Right ventricle myocardium superior (tissue), 1 donor: ENCODE measurements at places on chromosomes 5 and 9. TPM values are rescaled to one million over a fixed set of nuclear protein-coding genes. Genes with fewer than 3 reads are reported as not detected.

Gene LMNB1
- 2.6 TPM for total RNA-seq

DNA sequence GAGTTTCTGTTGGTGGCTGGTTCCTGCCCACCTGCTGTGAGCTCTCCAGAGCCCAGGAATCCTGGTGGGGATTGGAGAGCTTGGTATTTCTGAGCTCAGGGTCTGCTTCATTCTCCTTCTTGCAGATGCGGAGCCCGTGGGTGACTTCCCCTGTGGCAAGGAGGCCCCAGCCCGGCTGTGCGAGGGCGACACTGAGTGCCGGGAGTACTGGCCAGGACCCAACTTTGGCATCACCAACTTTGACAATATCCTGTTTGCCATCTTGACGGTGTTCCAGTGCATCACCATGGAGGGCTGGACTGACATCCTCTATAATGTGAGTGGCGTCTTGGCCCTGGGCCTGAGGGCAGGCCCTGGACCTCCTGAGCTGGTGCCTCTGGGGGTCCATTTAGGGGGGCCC lies 39.5 kb downstream of the CACNA1B start:
- DNase-seq, result no peak

GRCh38 chr9:21730899-21731298 lies 71.5 kb upstream of the MTAP start:
- no peak for DNase-seq

Gene ARSI
- total RNA-seq, result 0.38 TPM

Gene HRH2
- total RNA-seq, result 41.2 TPM

- DNase-seq, result no peak
Observed at GRCh38 chr5:64666078-64666477, 24.2 kb upstream of the SHISAL2B start.

DNA sequence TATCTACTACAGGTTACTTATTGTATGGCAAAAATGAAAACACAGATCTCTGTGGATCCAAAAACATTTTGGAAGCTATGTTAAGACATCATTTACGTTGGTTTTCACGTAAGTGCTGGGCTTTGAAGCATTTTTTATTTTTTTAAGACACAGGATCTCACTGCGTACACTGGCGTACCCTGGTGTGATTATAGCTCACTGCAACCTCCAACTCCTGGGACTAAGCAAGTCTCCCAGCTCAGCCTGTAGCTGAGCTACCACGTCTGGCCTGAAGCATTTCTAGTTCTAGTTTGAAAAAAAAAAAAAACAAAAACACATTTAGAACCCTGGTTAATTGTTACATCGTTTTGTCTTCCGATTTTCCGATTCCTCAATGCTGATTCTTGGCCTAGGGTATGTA lies 131.3 kb downstream of the AOPEP start:
- no peak for DNase-seq

Gene SLC25A2
- total RNA-seq, result 0.16 TPM

Gene PALM2AKAP2
- total RNA-seq, result 87.5 TPM

- no peak for DNase-seq
Observed at GRCh38 chr9:7089406-7090193, 331.8 kb downstream of the KDM4C start.

DNA sequence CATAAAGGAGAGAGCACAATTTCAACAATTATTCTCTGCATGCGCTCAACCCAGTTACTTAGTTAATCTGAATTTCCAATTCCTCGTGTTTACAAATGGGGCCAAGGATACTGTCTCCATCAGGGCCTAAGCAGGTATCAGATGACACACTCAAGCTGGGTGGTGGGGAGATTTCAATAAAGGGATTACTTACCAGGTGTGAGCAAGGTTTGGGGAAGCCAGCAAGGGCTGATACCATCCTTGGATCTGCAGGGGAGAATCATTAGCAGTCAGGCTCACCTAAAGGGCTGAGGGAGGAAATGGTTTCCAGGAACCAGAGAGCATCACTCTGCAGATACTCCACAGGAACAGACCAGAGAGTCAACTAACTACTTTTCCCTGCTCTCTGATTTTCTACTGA lies 487.1 kb downstream of the NTRK2 start:
- no peak for DNase-seq

DNA sequence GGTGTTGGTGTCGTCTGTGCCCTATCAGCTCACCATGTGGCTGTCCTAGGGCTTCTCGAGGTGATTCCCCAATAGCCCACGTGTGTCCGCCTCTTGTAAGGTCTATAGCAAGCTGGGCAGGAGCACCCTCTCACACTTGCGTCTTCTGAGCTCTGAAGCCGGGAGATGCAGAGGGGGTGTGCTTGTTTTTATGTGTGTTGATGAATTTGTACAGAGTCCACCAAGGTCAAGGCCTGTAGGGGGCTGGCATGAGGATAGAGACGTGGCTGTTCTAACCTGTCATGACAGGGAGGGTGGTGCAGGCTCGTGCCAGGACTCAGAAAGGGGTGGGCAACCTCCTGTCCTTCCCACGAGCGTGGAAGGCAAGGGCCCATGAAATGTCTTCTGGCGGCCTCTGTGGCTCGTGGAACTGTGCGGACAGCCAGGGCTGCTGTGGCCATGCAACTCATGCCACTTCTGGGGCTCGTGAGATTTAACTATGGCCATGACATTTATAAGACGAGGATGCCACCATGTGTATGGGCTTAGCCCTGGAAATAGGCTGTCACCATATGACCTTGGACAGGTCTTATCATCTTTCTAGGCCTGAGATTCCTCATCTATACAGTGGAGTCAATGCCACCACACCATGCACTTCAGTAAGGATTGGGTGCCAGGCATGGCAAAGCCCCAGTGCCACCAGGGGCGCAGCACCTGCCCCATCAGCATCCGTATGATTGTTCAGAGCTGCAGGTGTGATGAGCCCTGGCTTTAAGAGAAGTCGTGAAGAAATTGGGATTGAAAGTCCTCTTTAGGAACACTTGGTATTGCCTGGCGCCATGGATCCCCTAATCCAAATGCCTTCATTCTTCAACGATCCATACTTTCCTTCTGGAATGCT lies 2.3 kb upstream of the OLFM1 start:
- no peak for DNase-seq

Gene RALGPS1
- total RNA-seq, result 17.7 TPM

Gene KIF4B
- total RNA-seq, result not detected

DNA sequence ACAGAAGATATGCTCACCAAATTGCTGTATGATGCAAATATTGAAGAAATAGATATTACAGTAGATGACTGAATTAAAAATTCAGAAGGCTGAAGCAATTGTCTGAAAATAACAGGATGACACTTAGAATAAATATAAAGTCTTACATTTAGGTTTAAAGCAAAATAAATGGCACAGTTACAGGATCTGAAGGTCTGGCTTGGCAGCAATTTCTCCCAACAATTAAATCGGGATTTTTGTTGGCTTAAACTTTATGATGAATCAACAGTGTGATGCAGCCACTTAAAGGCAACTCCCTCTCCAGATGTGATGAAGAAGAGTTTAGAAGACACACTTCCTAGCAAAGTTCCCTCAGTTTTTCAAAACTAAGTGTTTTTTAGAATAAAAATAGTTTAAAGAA lies 80.5 kb downstream of the NREP start:
- DNase-seq, result no peak

DNA sequence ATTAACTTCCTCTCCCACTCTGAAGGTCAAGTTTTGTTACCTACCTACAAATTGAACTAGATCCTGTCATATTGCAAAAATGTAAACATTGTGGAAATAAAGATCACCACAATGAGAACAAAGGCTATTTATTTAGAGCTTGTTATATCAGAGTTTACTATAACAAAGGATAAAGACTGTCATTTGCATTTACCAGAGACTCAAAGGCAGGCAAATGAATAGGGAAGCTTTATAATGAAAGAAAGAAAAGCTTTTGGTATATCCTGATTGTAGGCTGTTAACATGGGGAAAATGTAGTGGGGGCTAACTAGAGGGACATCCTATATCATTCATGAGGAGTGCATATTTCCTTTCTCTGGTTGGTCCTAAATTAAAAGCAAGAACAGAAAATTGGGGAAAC lies 403.5 kb upstream of the TYRP1 start:
- DNase-seq, result no peak

Gene ZBED3
- total RNA-seq, result 3.8 TPM

Gene SH3TC2
- 16.7 TPM for total RNA-seq

DNA sequence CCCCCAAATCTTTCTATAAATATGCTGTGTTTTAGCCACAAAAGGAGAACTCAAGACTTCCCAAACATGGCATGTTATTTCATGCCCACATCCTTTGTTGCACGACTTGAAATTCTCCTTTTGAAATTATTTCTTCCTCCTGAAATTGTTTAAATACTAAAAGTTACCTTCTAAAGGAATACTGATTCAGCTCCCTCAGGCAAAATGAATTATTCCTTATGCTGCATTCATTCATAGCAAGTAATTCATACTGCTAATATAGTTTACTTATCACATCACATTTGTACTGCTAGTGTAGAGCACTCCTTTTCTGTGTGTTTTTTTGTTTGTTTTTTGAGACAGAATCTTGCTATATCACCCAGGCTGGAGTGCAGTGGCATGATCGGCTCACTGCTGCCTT lies 45.7 kb downstream of the BHMT start:
- DNase-seq, result no peak

- DNase-seq, result no peak
Observed at GRCh38 chr5:96517295-96517694, 84.2 kb upstream of the PCSK1 start.

DNA sequence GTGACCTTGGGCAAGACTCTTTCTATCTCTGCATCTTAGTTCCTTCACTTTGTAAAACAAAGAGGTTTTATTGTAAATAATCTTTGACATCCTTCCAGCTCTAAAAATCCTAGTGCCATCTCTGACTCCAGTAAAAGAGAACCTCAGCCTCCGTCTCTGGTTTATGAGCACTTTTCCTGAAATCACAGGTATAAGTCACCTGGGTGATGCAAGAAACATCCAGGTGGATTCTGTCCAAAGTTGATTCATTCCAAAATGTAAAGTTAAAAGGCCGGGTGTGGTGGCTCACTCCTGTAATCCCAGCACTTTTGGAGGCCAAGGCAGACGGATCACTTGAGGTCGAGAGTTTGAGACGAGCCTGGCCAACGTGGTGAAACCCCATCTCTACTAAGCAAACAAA lies 21.1 kb upstream of the UBAP2 start:
- DNase-seq, result no peak

Gene FAM81B
- 18.8 TPM for total RNA-seq

- no peak for DNase-seq
Observed at GRCh38 chr5:81418606-81419005, 24.7 kb upstream of the ACOT12 start.

Gene GDNF
- not detected for total RNA-seq

Gene GABRA1
- not detected for total RNA-seq

Gene S100Z
- total RNA-seq, result not detected

DNA sequence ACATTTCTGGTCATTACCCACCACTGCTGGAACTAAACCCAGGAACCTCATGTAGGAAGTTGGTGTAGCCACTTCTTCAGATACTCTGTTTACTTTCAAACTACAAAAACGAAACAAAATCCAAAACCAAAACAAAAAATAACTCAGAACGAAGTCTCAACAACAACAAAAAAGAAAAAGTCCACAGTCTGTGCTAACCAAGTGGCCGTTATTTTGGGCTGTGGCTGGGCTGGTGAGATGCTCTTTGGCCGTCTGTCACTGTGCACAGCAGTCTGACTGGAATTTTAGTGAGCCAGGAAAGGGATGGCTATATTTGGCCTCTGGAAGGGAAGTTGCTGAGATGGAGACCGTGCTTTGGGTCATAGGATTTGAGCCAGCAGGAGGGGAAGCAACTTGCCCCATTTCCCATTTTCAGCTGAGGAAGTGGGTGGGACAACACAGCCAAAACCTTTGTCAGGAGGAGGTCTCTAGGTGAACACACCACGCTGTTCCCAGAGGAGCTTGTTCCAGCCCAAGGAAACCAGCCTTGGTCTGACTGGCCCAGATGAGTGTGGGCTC lies 334.1 kb downstream of the ZSWIM6 start:
- DNase-seq, result no peak

Gene ZNF883
- 5.7 TPM for total RNA-seq

DNA sequence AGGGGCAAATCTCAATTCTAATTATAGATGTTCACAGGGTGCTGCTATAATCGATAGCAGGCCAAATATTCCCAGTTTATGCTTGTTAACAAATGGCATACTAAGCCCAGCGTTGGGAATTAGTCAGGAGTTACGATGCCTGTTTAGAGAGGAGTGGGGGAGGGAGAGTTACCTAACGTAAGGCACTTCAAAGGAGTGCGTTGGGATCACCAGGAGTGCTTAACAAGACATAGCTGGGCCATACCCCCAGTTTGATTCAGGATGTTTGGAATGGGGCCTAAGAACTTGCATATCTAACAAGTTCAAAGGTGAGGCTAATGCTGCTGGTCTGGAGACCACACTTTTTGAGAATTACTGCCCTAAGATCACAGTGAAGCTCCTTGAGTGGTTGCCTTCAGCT lies 14.5 kb upstream of the SRP19 start:
- no peak for DNase-seq

Gene DDX4
- total RNA-seq, result not detected

DNA sequence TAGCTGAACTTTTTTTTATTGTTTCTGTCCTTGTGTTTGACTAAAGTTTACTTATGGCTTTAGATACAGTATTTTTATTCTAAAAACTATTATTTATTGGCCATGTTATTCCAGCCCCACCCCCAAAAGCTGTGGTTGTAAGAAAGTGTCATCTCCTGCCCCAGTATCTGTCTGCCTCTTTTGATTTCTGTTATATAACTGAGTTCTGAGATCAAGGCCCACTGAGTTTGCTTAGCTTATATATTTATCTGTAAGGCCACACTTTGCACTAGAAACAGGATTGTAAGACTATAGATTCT lies 116.8 kb upstream of the TNFAIP8 start:
- no peak for DNase-seq

DNA sequence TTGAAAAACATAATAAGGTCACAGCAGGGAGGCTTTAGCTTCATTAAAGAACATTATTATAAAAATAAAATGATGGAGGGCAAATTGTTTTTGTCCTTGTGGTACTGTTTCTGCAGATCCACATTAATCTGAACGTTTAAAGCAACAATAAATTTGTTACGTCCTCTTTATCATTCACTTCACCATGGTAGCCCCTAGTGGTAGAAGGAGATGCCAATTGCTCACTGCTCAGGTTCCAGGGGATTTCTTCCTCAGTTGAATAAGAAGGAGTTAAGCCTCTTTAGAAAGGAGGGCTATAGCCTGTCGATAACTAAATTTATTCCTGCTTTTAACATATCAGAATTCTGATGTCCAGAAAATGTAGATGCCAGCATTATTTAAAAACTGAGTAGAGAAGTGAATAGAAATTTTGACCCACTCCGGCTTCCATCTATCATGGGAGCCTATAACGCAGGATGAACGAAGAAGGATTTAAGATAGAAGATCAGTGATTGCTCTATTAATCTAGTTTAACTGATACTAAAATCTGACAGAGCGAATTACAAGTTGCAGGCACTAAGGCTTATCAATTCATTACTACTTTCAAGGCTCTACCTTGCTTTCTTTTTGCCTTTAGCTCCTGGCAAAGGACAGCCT lies 692.3 kb downstream of the PTPRD start:
- DNase-seq, result no peak

Gene JAKMIP2
- 0.27 TPM for total RNA-seq

DNA sequence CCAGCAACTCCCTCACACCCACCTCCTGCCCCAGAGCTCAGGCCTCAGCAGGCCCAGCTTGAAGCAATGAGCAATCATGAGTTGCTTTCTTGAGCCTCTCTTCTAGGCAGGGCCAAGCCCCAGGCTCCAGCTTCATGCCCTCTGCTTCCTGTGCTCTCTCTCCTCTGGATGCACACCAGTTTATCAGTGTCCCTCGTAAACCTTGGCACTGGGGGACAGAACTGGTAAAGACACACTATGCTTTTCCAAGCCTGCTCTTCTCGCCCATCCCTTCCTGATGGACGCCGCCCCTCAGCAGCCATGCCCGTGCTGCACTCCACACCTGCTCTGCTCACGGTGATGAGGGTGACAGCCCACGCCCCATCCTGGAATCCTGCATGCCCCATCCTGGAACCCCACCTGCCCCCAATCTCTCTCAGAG lies 49.4 kb upstream of the ORM1 start:
- DNase-seq, result no peak
